ENCODE measurements at places on chromosomes 7 and 10. TPM values are rescaled to one million over a fixed set of nuclear protein-coding genes. Genes with fewer than 3 reads are reported as not detected.

FKBP6 gene
- polyA plus RNA-seq, result not detected

CADPS2 gene
- 0.18 TPM for polyA plus RNA-seq

CYP3A7 gene
- polyA plus RNA-seq, result not detected

FOXP2 gene
- 2.3 TPM for polyA plus RNA-seq

CRPPA gene
- 1.8 TPM for polyA plus RNA-seq

C10orf53 gene
- not detected for polyA plus RNA-seq

ANKRD30A gene
- not detected for polyA plus RNA-seq

BMPER gene
- 40.5 TPM for polyA plus RNA-seq

STOX1 gene
- not detected for polyA plus RNA-seq

Data from GM23248 (cell line).